KG1 (cell line): ENCODE measurements at places on chromosomes 6 and 20.
A peak's percentile ranks its signal among the peaks of the same experiment; 100 is the strongest.

DNA sequence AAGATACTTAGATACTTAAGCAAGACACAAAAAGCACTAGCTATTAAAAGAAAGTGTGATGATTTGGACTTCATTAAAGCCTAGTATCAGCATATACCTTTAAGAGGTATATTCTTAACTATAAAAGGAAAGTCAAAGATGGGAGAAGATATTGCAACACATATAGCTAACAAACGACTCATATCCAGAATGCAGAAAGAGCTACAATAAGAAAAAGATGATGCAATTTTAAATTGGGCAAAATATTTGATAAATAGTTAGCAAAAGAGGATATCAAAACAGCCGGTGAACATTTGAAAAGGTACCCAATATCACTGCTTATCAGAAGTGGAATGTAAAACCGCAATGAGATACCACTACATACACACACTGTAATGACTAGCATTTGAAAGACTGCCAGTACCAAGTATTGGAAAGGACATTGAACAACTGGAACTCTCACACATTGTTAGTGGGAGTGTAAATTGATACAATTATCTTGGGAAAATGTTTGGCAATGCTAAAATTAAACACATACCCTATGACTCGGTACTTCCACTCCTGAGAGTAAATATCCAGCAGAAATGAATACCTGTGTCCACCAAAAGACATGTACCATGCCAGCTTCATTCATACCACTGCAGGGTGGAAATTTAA is 25.7 kb downstream of the MUC22 start:
- no peak for DNase-seq

DNA sequence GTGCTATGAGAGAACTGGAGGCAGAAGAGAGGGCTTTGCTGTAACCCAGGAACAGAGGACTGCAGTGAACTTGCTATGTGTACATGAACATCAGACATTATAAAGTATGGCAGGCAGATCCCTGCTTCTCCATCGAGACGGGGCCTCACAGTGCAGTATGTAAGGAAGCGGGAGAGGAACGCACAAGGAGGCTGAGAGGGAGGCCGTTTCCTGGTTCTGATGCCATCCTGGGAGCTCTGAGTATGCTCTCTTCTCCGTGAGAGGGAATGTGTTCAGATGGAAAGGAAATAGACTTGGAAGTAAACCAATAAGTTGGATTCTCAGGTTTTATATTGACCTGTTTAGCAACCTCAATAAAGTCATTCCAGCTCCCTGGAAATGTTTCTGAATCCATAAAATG is 101.8 kb downstream of the ALDH8A1 start:
- no peak for DNase-seq

DNA sequence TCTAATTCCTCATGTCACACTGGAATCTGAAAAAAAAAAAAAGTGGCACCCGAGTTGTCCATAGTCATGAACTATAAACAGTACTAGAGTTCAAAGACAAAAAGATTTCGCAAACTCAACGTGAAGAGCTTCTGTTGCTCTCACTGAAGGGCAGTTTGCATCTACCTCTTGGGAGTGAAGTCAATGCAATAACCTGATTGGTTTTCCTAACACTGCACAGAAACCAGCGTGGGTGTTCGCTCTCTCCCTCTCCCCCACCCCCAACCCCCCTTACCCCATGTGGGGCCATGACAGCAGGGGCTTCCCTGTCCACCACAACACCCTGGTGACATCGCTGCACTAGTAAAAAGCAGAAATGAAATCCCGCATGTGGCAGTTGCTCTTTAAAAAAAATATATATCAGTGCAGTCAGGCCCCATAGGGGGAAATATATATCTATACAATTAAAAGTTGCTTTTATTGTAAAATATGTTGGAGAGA is 66.9 kb downstream of the GMPR start:
- DNase-seq: no peak

- DNase-seq: no peak
These were observed 30.8 kb downstream of the NHSL1 start for GRCh38 chr6:138468320-138469015.

DNA sequence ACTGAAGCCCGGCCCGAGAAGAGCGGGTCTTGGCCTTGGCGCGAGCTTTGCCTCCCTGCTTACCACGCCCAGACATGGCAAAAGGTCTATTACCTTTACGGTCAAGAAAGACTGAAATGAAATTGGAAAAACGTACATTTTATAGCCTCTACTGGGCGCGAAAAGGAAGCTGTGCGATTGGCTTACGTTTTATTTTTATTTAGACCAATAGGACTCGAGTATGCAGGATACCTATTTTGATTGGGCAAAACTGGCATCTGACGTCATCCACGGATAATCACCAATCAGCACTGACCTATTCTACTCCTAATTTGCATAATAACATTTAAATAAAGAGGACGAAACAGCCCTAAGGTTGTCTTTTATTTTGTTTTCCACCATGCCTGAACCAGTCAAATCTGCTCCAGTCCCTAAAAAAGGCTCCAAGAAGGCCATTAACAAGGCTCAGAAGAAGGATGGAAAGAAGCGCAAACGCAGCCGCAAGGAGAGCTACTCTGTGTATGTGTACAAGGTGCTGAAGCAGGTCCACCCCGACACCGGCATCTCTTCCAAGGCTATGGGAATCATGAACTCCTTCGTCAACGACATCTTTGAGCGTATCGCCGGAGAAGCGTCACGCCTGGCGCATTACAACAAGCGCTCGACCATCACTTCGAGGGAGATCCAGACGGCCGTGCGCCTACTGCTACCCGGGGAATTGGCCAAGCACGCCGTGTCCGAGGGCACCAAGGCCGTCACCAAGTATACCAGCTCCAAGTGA is 97.4 kb downstream of the OR2B2 start:
- peak; percentile 85 for DNase-seq

GRCh38 chr6:41471064-41471895 is 74.9 kb upstream of the FOXP4 start:
- no peak for DNase-seq

DNA sequence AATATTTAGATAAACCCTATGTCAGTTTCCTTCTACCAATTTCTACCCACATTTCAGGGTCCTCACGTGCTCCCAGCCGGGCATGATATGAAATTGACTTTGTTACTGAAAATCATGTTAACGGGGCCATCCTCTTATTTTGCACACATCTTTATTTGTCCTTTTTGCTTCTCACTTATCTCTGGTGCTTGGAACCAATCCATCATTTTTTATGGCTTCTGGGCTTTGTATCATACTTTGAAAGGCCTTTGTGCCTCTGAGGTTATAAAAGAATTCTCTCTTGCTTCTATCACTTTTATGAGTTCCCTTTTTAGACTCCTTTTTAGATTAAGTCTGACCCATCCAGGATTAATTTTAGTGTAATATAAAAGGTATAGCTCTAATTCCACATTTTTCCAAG is 117.1 kb upstream of the PRND start:
- DNase-seq: no peak

- no peak for DNase-seq
These were observed 75.6 kb downstream of the CNBD2 start for GRCh38 chr20:36043892-36044515.

GRCh38 chr20:58447511-58448391 is 58.7 kb downstream of the VAPB start:
- no peak for DNase-seq

GRCh38 chr6:149373511-149373910 is 26.6 kb upstream of the SUMO4 start:
- DNase-seq: no peak

DNA sequence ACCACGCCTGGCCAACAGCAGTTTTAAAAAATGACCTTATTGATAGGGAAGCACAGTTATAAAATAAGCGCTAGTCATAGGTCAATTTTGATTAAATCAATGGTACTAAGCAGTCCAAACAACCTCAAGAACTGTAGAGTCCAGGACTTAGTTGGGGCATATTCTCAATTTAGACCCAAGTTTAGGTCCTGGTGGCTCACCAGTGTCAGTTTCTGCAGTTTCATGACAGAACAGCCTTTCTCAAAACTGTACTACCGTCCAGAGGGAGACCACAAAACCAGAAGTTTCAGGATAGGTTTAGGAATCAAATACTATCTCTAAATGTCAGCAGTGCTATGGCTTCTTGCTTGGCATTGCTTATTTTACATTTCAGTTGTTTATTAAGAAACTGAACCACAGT is 39.1 kb downstream of the LHFPL5 start:
- no peak for DNase-seq

- DNase-seq: peak; percentile 16
These were observed 26.9 kb downstream of the CDH26 start for GRCh38 chr20:59985164-59985563.

DNA sequence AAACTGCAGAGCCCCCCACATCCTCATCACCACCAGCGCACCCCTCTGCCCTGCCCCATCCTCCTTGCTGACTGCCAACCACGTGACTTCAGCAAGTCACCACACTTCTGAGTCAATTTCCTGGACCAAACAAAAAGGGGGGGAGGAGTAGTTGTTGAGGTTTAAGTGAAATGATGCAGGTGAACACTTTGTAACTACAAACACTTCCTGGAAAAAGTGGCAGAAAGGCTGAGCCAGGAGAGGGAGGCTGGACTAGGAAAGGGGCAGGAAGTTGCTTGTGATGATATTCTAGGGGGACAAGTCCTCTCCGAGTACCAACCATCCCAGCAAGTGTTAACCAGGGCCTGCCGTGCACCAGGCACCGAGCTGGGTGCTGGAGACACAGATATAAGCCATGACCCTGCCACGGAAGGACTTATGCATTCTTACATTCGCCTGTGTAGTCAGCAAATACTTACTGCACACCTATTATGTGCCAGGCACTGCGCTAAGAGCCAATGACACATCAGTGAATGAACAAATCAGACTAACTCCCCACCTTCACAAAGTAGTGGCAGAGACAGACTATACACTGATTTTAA is 67.3 kb downstream of the PREX1 start:
- peak; percentile 51 for DNase-seq

DNA sequence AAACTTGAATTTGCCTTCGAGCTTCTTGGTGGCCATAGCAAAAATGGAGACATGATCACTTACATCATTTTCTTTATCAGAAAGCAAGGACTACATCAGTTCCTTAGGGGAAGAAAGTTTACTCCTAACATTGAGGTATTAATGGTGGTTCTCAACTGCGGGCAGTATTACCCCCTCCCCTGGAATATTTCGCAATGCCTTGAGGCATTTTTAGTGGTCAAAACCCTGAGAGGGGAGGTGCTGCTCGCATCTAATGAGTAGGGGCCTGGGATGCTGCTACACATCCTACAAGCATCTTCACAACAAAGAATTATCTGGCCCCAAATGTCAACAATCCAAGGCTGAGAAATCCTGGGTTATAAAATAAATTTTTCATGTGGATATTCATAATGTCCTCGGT is 222.2 kb upstream of the TSHZ2 start:
- no peak for DNase-seq

DNA sequence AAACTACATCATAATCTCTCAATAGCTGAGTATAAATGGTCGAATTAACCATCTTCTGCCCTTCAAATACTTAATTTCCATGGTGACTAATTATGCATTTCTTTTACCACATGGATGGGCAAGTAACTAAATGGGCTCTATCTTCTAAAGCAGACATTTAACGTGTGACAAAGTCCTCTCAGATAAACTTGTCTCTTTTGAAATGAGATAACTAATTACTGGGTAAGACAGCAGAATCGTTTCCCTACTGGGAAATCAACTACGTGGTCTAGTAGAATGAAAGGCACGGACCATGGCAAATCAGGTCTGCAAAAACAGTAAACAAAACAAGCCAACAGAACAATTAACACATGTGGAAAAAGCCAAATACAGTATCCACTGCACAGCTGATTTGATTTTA is 137.7 kb downstream of the BACH2 start:
- DNase-seq: no peak

- DNase-seq: no peak
These were observed 10.5 kb downstream of the DNAH8 start for GRCh38 chr6:38725414-38726183.

DNA sequence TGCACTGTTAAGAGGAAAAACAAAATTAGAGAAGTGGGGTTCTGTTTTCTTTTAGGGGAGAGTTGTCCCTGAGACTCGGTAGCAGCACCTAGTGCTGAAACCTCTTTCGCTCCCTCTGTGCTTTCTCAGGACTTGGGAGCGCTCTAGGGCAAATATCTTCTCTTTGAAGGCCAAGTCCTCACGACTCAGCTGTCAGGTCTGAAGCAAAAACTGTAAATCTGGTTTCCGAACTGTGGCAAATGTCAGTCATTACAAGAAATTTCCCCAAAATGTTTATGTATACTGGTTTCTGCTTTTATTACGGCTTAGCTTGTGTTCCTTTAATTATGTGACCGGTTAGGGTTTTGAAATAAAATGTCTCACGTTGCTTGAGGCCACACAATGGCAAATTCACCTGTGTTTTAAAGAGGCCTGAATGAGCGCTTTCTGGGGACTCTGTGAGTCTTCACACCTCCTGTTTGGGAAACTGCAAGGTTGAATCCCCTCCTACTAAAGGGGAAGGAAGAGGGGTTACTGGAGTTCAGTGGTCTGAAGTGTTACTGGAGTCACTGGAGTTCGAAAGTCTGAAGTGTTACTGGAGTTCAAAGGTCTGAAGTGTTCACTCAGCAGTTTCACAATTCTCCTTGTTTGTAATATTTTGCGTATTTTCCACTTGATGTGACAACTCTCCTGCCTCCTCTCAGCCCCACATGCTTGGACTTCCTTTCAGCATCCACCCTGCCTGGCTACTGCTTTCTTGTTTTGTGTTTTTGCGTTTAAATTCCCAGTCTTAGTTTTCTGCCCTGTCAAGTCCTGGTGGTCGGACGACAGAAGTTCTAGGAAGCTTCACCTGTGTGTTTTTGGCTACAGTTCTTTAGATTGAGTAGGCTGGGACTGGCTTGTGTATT is 1.6 kb downstream of the SMPDL3A start:
- DNase-seq: no peak

GRCh38 chr6:157761331-157761921 is 61.6 kb upstream of the SNX9 start:
- DNase-seq: no peak

- no peak for DNase-seq
These were observed 32.9 kb upstream of the RPL7L1 start for GRCh38 chr6:42846505-42846904.

GRCh38 chr6:95802978-95803377 is 212.8 kb upstream of the FUT9 start:
- no peak for DNase-seq

DNA sequence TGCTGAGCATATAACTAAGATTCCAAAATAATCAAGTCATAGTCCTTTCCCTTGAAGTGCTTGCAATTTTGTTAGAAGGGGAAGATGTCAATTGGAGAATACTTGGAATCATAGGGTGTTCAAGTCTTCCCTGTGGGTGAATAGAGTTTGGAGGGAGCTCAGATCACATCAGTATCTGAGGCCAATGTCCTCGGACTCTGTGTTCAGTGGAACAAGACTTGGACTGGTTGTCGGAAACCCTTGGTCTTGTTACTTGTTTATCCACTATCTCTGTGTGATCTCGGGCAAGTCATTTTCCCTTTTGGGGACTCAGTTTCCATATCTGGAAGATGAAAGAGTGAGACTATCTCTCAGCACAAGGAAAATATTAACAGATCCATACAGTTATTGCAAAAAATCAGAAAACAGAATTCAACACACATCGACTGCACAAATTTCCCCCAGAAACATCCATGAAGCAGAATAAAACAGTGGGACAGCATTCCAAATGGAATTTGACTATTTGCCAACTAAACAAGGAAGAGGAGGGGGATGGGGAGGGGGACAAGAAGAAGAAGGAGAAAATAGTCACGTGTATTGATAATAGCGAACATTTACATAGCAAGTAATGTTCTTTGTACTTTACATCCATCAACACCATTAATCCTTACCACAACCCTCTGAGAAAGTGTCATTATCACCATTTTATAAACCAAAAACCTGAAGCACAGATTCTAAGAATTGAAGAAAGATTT is 3.9 kb upstream of the EDEM2 start:
- no peak for DNase-seq
